Activated T-helper 1 cell treated with Interleukin-2 at 50 U/mL for 16 hours (primary cell): ENCODE measurements at places on chromosomes 13 and 19.

- DNase-seq: no peak
Measured at GRCh38 chr13:52695856-52696255, 43.2 kb downstream of the SUGT1 start.

DNA sequence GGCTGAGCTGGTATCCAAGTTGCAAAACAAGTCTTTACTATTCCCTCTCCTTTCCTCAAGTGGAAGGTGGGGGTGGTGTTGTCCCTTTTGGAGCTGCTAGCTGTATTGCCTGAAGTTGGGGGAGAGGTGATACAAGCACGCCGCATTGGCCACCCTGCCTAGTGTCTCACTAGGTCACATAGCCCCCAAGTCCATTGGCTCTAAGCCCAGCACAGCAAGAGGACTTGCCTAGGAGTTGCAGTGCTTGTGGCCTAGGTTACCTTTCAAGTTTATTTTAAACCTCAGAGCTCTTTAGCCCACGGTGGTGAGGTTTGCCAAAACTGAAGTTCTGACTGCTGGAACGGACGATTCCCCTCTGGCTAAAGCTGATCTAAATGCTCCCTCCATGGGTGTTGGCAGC is 5.3 kb upstream of the DNAJC3 start:
- DNase-seq: no peak

DNA sequence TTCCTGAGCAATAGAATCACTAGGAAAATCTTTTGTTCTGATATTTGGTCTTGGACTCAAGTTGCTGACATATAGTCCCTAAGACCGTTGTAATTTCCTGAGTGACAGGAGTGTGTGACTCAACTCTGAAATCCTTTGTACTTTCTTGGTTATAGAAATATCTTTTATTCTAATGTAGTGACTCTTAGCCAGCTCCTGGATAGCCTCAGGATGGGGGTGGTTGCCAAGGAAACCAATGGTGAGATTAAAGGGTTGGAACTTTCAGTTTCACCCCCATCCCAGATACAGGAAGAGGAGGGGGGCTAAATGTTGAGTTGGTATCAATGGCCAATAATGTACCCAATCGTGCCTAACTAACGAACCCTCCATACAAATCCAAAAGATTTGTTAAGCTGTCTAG is 41.8 kb downstream of the MBD3L2B start:
- no peak for DNase-seq

DNA sequence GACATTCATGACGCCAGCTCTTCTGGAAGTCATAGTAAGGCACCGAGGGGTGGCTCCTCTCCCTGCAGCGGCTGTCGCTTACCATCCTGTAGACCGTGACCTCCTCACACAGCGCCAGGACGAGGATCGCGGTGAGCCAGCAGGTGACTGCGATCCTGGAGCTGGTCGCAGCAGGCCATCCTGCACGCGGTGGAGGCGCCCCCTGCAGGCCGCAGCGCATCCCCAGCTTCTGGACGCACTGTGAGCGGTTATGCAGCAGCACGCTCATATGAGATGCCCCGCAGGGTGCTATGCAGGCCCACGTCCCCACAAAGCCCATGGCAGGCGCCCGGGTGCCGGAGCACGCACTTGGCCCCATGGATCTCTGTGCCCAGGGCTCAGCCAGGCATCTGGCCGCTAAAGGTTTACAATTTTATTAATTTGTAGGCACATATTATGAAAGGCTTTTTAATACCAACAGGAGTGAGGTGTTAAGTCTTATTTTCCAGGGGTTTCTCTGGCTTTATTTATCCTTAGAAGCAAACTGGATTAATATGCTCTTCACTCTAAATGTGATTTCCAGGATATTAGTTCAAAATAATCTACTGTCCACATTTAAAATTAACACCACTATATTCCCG is 35.6 kb upstream of the PSPC1 start:
- no peak for DNase-seq

GRCh38 chr19:55647732-55648584 is at the start of gene CCDC106:
Gene CCDC106, plus strand, starts transcription at chr19:55648212. Its CDS starts 835 bp downstream, at chr19:55649047.
- no peak for DNase-seq

GRCh38 chr19:14890643-14891379 is 4.9 kb upstream of the OR7A17 start:
- no peak for DNase-seq

- DNase-seq: no peak
Measured at GRCh38 chr13:95956589-95957148, 96.5 kb downstream of the UGGT2 start.

DNA sequence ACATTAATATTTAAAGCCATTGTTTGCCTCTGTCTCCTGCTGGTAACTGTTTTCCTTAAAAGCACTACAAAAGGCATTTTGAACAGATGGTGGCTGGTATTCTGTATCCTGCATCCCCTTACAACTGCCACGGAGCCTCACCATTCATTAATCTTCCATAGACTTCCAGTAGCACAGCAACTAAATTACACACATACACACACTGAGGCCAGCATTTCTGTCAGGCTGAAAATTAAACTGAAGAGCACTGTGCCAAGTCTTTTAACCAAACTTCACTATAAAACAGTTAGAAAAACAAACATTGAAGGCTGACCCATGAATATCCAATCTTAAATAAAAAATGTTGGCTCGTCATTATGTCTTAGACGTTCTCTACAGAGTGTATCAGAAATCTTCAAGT is 697.8 kb downstream of the DACH1 start:
- no peak for DNase-seq

DNA sequence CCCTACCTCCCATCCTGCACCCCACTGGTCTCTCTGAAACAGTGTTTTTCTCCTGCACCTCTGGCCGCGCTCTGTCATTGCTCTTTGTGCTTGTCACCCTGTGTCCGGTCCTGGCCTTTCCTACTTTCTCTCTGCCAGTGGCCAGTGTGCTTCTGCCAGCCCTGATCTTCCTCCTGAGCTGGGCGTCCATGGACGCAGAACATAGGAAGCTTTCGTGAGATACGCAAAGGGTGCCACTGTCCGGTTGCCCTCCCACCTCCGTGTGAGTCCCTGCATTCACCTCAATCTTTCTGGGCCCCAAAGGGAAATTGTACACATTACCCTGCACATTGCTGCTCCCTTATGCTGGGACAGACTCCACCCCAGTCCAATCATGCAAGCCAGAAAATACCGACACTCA is 105.7 kb upstream of the SOX1 start:
- DNase-seq: no peak
